IPS DF 19.7 (cell line): ENCODE measurements at places on chromosomes 1 and 21.

- no peak for DNase-seq
These were observed 102.4 kb upstream of the PKN2 start for GRCh38 chr1:88581703-88582102.

DNA sequence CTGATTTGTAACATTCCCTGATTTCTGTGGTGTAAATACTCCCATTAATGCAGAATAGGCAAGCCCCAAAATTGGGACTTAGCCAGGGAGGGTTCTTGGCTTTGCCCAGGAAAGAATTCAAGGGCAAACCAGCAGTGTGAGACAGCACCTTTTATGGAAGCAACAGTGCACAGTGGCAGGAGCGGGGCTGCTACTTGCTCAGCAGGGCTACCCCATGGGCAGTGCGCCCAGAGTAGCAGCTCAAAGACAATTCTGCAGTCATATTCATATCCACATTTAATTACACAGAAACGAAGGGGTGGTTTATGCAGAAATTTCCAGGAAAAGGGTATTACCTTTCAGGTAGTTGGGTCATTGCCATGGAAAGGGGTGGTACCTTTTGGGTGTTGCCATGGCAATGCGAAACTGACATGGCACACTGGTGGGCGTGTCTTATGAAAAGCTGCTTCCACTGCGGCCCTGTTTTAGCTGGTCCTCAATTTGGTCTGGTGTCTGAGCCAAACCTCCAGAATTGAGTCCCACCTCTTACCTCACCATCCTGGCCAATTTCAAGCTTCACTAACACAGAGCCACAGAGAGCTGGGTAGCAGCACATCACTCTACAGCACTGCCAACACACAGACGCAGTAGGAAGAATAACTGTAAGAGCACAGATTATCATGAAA lies 35.9 kb downstream of the FHAD1 start:
- no peak for DNase-seq

- no peak for DNase-seq
These were observed 37.6 kb upstream of the GORAB start for GRCh38 chr1:170494369-170494768.

GRCh38 chr1:27862671-27863537 lies 9.4 kb upstream of the THEMIS2 start:
- DNase-seq: no peak

DNA sequence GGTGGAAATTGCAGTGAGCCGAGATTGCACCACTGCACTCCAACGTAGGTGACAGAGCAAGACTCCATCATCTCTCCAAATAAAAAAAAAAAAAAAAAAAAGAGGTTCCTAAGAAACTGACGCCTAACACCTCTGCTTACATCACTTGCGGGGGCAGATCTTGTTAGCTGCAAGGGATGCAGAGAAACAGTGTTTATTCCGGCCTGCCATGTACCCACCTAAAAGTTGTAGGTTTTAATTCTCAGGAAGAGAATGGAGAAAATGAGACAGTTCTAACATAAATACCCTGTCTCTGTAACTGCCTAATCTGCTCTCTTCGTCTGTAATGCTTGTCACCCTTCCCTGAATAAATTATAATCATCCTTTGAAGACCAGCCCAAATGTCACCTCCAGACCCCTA lies 9.0 kb upstream of the SRSF4 start:
- DNase-seq: no peak

GRCh38 chr21:28207436-28208173 lies 785.1 kb downstream of the LTN1 start:
- DNase-seq: no peak

- no peak for DNase-seq
These were observed 27.4 kb downstream of the MRPS6 start for GRCh38 chr21:34100790-34101189.
